HS-5 (cell line): ENCODE measurements at places on chromosomes 7 and 10.

DNA sequence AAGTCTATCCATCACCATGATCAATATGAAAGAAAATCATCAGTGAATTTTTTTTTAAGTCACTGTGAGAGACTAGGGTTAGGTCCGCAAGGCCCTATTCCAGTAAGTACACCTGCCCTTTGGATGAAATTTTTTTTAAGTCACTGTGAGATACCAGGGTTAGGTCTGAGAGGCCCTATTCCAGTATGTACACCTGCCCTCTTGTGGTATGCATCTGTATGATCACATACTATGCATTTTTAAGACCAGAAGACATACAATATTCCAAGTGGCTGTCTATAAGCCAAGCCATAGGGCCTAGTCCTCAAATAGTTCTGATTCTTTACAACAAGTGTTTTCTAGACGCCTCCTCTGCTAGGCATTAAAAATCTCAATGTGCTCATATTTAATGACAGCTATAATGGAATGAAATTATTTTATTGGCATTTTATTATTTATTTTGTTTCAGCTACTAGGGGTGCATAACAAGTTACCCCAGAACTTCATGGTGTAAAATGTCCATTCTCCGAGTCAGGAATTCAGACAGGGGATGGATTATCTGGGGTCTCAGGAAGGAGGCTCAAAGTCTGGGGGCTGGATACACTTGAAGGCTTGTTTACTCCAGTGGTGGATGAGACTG, 53.1 kb downstream of the TEX36 start:
- DNase-seq = no peak

GRCh38 chr7:100584683-100585510, 1.0 kb downstream of the LRCH4 start:
- DNase-seq = no peak

DNA sequence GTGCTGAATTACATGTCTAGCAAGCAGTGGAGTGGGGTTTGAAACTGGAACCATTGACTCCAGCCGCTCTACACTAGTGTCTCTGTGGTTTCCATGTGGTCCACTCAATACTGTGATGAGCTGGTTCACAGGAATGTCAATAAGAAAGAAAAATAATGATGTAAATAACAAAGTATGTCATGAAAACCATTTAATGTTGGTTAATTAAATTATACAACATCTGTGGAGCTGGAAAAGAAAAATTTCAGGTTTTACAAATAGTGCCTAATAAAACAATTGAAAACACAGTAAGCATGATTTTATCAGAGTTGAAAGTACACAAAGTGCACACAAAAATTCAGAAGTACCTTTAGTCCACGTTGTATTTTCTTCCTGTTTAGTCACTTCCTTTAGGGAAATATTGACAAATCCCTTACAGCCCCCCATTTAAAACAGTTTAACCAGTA, 28.7 kb upstream of the NAMPT start:
- DNase-seq = peak; percentile 49

GRCh38 chr7:104366390-104366789, 38.0 kb downstream of the LHFPL3 start:
- DNase-seq = no peak

GRCh38 chr7:107463139-107464078, 6.4 kb upstream of the GPR22 start:
- DNase-seq = peak; percentile 18

DNA sequence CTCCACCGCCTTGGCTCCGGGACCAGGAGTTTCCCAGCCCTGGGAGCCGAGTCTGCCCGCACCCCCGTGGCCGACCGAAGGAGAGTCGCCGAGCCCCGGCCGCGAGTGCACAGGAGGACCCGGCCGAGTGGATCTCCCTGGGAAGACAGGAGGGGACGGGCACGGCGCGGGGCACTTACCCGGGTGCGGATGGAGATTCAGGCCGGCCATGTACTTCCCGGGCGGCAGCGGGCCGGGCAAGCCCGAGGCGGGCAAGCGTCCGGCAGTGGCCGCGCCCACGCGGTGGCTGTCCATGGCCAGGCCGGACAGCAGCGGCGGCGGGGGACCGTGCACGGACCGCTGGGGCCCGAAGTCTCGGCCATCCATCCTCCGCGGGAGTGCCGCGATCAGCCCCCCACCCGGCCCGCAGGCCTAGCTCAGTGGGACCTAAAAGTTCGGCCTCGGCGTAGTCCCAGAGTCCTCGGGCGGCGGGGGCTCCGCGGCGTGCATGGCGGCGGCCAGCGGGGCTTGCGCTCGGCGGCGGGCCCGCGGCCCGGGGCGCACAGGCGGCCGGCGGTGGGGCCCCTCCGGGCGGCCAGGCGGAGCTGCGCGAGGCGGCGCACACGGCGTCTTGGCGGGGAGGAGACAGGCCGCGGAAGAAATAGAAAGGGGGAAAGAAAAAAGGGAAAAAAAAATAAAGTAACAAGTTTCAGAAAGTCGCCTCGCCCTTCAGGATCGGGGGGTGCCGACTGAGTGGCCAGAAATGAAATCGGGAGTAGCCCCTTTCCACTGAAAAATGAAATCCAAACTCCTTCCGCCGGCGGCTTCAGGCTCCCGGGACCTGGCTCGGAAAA, 2.5 kb downstream of the TNRC18 start:
- no peak for DNase-seq

- DNase-seq = no peak
These were observed 33.5 kb upstream of the SFTPD start for GRCh38 chr10:79982362-79982800.

- no peak for DNase-seq
These were observed 316.6 kb downstream of the GFRA1 start for GRCh38 chr10:115956225-115957011.

DNA sequence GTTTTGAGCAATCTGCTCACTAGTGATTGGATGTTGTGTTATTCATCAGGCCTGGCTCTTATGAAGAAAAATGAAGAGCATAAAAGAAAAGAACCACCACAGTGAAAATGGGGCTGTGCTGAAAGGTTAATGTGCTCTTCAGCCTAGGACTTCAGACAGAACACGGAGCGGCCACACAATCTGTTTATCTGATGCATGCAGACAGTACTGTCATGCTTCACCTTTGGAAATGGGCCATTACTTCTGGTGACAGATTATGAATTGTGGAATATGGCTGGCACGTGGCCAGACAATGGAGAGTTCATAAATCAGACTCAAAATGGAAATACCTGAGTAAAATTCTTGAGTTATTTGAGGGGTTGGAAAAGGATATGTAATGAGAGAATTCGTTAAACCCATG, 86.0 kb upstream of the NOBOX start:
- DNase-seq = no peak

- no peak for DNase-seq
These were observed 182.7 kb upstream of the LYZL2 start for GRCh38 chr10:30812018-30812851.

DNA sequence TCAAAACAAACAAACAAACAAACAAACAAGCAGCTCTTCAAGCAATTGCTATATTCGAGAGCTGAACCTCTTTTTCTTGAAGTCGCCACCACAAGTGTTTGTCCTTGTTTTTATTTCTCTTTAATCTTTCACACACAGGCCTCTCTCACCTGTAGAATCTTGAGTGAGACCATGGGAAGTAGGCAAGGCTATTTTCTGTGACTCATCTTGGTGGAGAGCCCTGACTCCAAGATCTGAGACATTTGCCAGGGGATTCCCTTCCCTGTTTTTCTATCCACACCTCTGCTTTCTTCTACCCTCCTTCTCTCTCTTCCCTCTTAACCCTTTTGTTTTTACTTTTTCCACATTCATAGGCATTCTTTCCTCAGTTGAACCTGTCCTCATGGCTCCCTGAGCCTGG, 8.0 kb upstream of the TAS2R60 start:
- no peak for DNase-seq

DNA sequence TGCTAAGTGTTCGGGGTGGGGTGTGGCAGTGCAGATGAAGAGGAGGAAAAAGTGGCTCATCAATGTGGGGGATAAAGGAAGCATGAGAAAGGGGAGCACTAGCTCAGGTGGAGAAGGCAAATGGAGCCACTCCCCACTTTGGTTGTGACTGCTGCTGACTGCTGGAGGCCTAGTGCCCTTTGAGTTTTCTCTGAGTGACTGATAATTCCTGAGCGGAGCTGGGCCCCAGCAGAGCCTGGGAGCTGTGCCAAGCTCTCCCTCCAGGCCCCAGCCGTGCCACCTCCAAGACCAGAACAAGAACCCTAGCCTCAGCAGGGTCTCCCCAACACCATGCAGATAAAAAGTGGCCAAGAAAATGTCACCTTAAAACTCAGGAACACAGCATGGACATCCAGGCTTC, 9.7 kb upstream of the RASSF4 start:
- DNase-seq = no peak

DNA sequence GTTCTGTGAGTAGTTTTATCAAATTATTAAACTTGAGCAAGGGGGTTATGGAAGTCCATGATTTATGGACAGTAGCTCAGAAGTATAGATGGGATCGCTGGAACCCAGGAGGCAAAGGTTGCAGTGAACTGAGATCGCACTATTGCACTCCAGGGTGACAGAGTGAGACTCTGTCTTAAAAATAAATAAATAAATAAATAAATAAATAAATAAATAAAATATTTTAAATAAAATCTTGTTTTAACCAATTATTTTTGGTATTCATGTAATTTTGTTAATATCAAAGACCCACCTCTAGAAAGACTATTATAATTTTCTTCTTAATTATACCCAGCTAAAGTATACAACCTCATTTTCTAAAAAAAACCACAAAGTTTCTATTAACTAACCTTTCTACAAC, 134.3 kb downstream of the ZNF37A start:
- no peak for DNase-seq

DNA sequence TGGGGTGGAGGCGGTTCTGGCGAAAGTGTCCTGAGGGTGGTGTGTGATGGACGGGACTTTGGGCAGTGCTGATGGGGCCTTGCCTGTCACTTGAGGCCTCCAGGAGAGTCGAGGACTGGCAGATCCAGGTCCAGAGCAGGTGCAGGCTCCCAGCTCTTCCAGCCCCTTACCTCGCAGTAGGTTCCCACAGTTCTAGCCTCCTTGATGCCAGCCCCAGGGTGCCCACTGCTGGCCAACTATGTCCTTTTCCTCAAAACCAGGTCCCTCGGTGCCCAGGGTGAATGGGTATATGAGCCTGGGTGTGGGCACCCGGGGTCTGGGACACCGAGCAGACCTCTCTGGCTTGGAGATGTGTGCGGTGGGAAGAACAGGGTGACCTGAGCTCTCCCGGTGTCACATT, 8.3 kb downstream of the FAM20C start:
- DNase-seq = no peak

DNA sequence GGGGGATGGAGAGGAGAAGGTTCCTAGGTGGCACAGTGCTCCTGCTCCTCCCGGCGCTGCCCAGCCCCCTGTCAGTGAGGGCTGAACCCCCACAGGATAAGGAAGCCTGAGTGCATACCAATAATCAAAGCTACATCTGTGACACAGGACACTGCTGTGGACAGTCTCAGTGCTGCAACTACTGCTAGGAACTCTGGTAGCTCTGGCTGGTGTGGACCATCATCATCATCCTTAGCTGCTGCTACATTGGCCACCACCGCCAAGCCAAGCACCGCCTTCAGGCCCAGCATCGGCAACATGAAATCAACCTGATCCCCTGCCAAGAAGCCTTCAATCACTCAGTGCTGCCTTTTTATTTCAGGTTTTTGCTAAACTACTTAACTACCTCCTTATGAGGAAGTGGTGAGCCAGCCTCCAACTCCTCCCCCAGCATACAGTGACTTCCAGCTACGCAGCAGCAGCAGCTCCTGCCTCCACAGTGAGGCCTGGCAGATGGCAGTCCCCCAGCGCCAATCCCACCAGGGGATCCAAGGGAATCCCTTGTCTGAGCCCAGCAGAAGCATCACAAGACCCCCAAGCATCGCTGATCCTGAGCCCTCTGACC, 32.1 kb upstream of the SLC26A4 start:
- DNase-seq = no peak

GRCh38 chr7:92669616-92670165, 79.5 kb upstream of the FAM133B start:
- no peak for DNase-seq

- peak; percentile 18 for DNase-seq
These were observed 214.4 kb downstream of the CREB5 start for GRCh38 chr7:28626624-28627262.

DNA sequence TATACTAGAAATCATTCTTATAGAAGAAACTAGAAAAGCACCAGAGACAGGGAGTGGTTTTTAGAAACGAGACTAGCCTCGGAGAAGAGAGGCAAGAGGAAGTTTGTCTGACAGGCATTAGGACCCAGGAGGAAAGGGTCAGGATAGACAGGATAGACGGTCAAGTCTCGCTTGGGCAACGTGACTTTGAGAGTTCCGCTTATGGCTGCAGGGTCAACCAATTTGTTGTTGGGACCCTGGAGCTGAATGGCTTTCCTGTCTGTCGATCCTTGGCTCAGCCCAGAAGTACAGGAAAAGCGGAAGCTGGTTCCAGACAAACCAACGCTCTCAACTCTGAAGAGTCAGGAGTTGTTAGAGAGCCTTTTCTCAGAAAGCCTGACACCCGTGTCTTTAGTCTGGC, 191.2 kb downstream of the FZD1 start:
- no peak for DNase-seq

GRCh38 chr10:6013413-6014192, 36.3 kb upstream of the IL15RA start:
- DNase-seq = no peak

- no peak for DNase-seq
These were observed 292.9 kb downstream of the FZD1 start for GRCh38 chr7:91556956-91557650.

- no peak for DNase-seq
These were observed 155.0 kb downstream of the RTKN2 start for GRCh38 chr10:62113680-62114079.

GRCh38 chr7:77269360-77270093, 69.9 kb upstream of the FGL2 start:
- DNase-seq = no peak

DNA sequence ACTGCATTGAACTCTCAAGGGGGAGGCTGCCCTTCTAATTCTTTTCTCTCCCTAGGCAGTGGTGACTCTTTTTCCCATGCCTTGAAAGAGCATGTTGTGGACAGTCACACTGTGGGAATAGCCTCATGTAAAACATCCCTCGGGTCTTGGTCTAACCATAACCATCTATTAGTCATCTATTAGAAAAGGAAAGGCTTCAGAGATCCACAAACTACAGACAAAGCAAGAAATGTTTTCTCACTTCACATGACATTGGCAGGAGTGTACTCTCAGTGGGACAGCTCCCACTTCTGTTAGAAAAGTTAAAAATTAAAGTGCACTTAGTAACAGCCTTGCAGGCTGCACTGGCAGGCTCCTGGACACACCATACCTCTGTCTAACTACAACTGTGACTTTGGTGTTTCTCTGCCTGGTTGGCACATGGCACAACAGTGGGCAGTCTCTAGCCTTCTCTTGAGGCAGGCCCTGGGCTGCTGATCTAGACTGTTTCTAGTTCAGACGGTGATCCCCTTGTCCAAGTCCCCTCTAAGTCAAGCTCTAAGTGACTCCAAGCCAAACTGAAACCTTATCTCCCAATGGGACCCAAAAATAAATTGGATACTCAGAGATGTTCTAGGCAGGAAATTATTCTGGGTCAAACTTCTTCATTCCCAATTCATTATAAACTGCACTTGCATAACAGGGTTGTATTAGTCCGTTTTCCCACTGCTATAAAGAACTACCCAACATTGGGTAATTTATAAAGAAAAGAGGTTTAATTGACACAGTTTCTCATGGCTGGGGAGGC, 57.9 kb upstream of the ITGB1 start:
- no peak for DNase-seq
